Left colon (tissue), 2 donors: ENCODE measurements at places on chromosomes 6 and 20. TPM values are rescaled to one million over a fixed set of nuclear protein-coding genes. Genes with fewer than 3 reads are reported as not detected.

The NRN1 gene
- 4.9 TPM for total RNA-seq

The NR2E1 gene
- total RNA-seq, result not detected

The ENPP3 gene
- 21.2 TPM for total RNA-seq

The BACH2 gene
- total RNA-seq, result 1.3 TPM

The SPATS1 gene
- not detected for total RNA-seq

The COL9A3 gene
- 2.8 TPM for total RNA-seq

The C20orf141 gene
- not detected for total RNA-seq

The PRSS35 gene
- total RNA-seq, result not detected

The ERVFRD-1 gene
- total RNA-seq, result 0.14 TPM

DNA sequence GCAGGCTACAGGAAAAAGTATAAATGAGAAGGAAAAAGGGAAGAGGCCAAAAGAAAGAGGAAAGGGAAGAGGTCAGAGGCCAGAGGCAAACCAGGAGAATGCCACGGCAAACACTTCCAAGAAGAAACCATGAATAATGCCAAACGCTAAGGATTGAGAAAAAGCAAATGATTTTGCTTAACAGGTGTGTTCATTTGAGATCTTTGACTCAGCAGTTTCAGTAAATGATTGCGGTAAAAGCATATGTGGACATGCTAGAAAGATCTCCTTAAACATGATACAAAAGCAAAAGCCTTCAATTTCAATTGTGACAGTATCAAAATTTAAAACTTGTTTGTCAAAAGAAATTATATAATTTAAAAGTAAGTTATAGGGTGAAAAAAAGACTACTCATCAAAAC is 70.6 kb downstream of the UBE3D start:
- DNase-seq, result no peak

- no peak for DNase-seq
These were observed 36.8 kb downstream of the CENPW start for GRCh38 chr6:126376682-126377081.

GRCh38 chr20:1950836-1951235 is 43.0 kb downstream of the PDYN start:
- no peak for DNase-seq

GRCh38 chr6:61809004-61809595 is 476.9 kb downstream of the KHDRBS2 start:
- no peak for DNase-seq

GRCh38 chr6:71822625-71823024 is 63.7 kb upstream of the RIMS1 start:
- no peak for DNase-seq

DNA sequence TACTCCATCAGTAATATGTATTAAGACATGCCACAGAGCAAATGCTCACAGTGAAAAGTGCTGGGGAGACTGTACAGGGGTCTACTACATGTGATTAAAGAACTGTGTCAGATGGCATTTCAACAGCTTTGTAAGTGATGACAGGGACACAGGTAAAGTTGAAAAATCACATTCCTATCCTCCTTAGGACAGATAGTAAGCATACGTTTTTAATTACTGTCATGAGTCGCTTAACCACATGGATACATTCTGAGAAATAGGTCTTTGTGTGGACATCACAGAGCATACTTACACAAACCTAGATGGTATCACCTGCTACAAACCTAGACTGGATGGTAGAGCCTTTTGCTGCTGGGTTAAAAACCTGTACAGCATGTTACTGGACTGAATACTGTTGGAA is 645.8 kb upstream of the AGPAT4 start:
- no peak for DNase-seq

DNA sequence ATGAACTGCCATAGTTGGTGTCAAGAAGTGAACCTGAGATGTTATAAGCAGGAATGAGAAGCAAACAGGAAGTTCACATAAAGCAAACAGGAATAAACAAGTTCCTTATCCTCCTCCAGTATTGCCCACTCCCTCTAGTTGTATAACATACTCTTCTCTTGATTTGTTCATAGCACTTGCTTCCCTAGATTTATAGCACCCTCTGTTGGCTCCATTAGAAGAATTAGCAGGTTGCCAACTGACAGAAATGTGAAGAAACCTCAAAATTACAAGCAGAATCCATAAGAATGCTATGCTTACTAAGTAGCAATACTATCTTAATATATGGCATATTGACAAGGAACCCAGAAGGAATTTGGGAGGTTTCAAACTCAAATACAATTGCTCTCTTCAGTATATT is 195.4 kb downstream of the TBX18 start:
- DNase-seq, result no peak

DNA sequence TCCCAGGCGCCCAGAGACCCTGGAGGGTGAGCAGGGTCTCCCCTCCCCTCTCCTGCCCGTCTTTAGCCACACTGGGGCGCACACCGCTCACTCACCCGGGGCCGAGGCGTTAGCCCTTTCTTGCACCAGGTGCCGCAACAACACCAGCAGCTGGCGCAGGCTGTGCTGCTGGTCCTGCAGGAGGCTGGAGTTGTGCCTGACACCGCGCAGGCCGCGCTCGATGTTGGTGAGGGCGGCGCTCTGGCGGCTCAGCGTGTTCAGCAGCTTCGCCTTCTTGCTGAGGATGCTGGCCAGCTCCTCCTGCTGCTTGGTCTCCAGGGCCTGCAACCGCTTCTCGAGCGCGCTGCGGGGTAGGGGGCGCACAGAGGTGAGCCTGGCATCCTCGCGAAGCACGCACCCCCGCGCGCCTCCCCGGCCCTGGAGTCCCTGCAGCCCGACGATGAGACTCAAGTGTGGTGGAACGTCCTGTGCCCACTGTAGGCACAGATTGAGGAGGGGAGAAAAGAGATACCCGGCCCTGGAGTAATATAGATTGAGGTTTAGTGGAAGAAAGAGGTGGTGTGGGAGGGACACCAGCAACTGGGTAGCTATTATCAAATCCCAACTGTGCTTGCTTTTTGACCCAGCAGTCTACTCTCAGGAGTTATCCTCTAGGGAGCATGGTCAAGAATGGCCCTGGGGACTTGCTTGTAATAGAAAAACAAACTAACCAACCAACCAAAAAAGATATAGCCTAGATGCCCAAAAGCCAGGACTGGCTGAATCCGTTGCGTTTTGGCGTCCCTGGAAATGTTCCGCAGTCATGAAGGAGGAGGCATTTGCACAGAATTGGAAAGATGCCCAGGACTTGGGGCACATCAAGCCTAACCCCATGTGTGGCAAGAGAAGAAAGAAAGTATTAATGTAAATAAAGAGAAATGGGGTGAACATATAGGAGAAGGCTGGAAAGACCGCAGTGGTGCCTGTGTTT is 30.9 kb downstream of the ANGPT4 start:
- no peak for DNase-seq

DNA sequence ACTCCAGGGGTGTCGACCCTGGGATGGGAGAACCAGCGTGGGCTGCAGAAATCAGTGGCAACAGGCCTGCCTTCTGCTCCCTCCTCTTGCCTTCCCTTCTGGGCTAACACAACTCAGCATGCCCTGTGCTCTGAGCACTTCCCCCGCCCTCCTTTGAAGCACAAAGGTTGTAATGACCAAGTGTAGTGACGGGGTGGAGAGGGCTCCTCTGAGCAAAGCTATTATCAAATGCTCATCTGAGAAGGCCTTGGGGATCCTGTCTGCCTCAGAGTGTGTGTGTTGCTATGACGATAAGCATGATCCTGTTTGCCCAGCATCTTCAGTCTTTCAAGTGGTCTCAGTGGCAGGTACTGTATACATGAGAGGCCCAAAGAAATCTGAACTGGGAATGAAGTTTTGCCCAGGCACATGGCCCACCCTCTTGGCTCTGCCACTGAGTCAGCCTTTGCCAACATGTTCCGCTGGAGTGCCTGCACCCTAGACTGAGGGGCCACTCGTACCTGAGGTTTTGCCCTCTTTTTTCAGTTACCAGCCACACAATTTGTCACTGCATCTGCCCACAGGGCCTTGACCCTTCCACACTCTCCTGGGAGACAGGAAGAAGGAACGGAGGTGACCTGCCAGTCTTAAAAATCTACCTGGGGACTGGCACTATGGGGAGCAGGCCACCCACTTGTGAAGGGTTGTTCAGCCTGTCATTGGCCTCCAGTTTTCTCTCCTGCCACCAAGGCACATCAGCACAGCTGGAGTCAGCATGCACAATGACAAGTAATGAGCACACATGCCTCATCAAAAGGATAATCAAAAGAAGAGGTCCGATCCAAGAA is 74.5 kb downstream of the GFOD1 start:
- DNase-seq, result no peak

GRCh38 chr6:32973144-32974015 is 5.0 kb downstream of the BRD2 start:
- DNase-seq, result peak; percentile 56

DNA sequence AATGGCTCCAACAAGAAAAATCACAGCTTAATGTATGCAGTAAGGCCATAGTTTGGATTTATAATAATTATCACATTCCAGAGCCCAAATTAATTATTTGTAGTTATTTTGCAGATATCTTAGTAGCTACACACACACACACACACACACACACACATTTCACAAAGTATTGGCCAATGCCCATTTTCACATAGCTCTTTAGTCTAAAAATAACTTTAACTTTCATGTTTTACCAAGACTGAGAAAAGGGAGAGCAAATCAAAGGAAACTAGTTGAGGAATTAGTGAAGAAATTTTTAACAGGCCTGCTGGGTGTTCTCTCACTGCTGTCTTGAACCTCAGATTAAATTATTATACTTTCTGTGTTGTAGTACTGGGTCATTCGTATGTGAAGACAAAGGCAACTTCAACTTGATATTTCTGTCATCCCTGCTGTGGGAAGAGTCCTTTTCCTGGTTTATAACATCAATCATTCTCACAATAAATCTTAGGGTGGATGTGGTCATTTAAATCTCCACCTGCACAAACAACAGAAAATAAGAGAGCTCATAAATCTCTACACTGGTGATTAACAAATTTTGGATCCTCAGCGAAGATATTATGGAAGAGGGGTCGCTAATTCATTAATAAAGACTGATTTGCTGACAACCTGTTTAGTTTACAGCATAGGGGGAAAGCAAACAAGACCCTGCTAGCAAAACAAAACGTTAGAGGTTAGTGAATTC is 1.6 kb upstream of the TCF21 start:
- DNase-seq, result no peak

DNA sequence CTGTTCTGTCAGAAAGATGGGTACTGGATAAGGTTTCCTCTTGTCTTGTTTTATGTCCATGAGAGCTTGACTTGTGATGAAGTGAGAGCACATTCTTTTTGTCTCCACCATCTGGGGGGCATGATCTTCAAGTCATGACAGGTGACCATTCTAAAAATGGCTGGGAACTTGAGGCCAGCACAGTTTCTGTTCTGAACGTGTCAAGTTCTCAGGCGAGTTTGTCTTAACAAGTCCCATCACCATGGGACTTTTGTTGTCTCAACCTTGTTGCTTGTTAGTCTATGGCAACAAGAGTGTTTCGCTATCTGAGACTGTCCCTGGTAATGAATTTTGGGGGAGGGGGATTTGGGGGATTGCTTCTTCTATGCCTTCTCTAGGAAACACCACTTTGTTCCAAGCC is 25.6 kb upstream of the ENPP4 start:
- DNase-seq, result no peak

- peak; percentile 18 for DNase-seq
These were observed 466.9 kb downstream of the CD83 start for GRCh38 chr6:14584450-14584849.

DNA sequence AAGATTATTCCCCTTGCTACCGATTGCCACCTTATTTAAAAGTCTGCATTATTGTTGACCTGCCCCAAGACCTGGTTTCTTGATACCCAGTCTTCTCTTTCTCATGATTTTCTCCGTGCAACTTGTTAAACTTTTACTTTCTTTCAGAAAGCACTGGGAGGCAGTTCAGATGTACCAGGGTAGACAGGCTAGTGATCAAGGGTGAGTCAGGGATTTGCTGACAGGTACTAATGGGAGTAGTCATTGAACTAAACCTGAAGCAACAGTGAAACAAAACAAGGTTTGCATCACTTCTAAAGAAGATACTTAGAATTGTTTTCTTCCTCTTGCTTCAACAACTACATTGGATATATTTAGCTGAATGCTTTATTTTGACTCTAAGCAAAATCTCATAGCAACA is 124.4 kb downstream of the KCNQ5 start:
- no peak for DNase-seq

- no peak for DNase-seq
These were observed 91.4 kb upstream of the NEDD9 start for GRCh38 chr6:11323666-11324452.

GRCh38 chr20:50130356-50130723 is 17.4 kb upstream of the UBE2V1 start:
- no peak for DNase-seq

DNA sequence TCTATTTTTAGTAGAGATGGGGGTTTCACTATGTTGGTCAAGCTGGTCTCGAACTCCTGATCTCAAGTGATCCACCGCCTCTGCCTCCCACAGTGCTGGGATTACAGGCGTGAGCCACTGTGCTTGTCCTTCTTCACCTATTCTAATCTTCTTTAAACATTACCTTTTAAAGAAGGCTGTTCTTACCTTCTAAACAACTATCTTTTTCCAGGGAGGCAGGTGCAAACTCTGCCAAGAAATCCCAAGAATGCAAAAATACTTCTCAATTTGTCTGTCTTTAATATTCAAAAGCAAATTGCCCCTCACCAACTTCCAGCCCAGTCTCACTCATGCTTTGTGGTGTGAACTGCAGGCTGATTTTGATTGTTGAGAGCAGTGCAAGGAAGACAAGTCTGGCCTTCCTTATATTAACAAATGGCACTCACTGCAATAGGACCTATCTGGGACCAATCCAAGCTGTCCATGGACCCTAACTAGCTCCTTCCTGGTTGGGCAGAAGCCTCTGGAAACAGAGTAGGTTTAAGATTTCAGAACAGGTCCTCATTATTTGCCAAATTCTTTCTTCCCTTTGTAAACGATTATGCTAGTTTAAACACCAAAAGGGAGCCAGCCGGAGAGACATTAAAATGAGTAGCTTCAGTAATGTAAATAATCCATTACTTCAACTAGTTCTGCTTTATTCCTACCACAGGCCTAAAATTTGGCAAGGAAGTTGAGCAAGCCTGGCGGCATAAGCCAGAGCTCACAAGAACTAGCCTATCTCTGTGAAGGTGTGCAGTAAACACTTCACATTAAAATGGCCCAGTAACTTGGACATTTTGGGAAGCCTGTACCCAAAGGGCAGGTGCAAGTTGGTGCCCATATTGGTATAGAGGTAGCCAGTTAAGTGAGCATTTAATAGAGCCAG is 1.6 kb downstream of the SCAND1 start:
- DNase-seq, result no peak

GRCh38 chr6:135210632-135211305 is 29.7 kb downstream of the MYB start:
- DNase-seq, result no peak

GRCh38 chr6:88698661-88699060 is 264.8 kb downstream of the RNGTT start:
- no peak for DNase-seq

- no peak for DNase-seq
These were observed 254.4 kb upstream of the RUNX2 start for GRCh38 chr6:45073771-45074170.

GRCh38 chr6:475314-475713 is 83.8 kb downstream of the IRF4 start:
- no peak for DNase-seq

GRCh38 chr6:443621-444159 is 52.1 kb downstream of the IRF4 start:
- DNase-seq, result no peak
